ENCODE measurements at places on chromosomes 5 and 9. TPM values are rescaled to one million over a fixed set of nuclear protein-coding genes. Genes with fewer than 3 reads are reported as not detected.

Gene SLC26A2
- 13.6 TPM for total RNA-seq

DNA sequence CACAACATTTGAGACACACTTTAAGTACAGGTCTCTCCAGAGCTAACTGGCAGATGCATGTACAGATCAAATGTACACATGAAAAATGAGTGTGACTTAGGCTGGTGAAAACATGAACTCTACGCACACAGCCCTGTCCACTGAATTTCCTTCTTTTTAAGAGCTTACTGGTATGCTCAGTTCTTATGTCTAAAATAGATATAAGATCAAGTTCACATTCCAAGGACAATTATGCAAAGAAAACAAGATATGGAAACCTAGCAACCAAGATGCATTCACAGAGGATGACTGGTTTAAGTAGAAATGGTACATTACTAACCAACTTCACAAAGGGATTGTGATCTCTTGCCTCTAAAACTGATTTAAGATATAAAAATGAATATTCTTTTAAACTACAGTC lies 56.7 kb downstream of the TLE1 start:
- no peak for DNase-seq
- H3K4me1 ChIP-seq = no peaks in the 10 kb centered on the region
- no peak overlapping the region for H3K4me3 ChIP-seq
- H3K27ac ChIP-seq = no peak overlapping the region
- H3K36me3 ChIP-seq = no peaks in the 10 kb centered on the region
- H3K27me3 ChIP-seq = no peaks in the 10 kb centered on the region

GRCh38 chr5:81751836-81752643 lies 1.1 kb upstream of the SSBP2 start:
- no peaks in the 10 kb centered on the region for H3K27me3 ChIP-seq
- peak overlapping the region; percentile 10 for H3K4me3 ChIP-seq

Gene NRARP
- 10.2 TPM for total RNA-seq

Gene SMIM15
- 37.4 TPM for total RNA-seq

Gene MAML1
- 27.3 TPM for total RNA-seq
